Mesothelial cell of epicardium (in vitro differentiated cells): ENCODE measurements at places on chromosomes 4 and X. TPM values are rescaled to one million over a fixed set of nuclear protein-coding genes. Genes with fewer than 3 reads are reported as not detected.

PDS5A gene
- total RNA-seq = 78.4 to 86.6 TPM (median 79.8 TPM) in 3 replicates

MID1IP1 gene
- 21.4 to 24.0 TPM (median 22.0 TPM) in 3 replicates for total RNA-seq

ASB5 gene
- total RNA-seq = not detected in 3 replicates

MND1 gene
- total RNA-seq = 7.5 to 9.1 TPM (median 7.7 TPM) in 3 replicates

SNCA gene
- total RNA-seq = 14.8 to 18.3 TPM (median 15.7 TPM) in 3 replicates

GRCh38 chr4:41334182-41334581, 77.5 kb downstream of the UCHL1 start:
- DNase-seq = no peak

USP17L17 gene
- not detected in 3 replicates for total RNA-seq

- no peak for DNase-seq
These were observed 1.1 kb upstream of the RRH start for GRCh38 chr4:109826719-109827118.

DNA sequence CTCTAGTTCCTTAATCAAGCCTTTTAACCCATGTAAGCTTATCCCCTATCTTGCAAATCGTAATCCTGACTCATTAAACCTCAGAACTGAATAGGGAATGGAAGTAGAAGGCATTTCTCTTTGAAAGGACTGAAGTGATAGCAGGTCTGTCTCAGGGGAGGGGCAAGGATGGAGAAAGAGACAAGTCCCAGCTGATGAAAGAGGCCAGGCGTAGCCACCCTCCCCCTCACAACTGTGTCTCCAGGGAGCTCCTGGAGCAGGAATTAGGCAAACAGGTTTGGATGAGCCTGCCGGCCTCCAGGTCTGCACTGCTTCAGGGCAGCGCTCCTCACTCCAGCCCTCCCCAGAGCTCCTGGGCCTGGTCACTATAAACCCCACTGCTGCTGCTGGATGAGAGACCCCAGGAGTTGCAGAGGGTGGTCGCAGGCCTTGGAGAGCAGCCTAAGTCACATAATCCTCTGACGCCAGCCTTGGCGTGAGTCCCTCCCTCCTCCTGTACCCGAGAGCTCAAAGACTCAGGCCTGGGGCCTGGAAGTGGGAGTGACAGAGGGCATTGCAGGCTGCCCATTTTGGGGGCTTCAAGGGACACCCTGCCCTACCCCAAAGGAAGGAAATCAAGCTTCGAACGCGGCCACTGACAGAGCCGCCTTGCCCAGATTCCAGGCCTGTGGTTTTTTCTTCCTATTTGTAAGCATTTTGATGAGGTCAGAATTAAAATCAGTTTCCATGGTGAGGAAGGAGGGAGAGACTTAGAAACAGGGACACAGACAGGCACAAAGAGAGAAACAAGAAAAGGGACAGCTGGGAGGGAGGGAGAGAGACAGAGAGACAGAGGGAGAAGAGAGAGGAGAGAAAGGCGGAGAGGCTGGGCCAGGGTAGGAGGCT, 21.2 kb upstream of the MSX1 start:
- no peak for DNase-seq

DNA sequence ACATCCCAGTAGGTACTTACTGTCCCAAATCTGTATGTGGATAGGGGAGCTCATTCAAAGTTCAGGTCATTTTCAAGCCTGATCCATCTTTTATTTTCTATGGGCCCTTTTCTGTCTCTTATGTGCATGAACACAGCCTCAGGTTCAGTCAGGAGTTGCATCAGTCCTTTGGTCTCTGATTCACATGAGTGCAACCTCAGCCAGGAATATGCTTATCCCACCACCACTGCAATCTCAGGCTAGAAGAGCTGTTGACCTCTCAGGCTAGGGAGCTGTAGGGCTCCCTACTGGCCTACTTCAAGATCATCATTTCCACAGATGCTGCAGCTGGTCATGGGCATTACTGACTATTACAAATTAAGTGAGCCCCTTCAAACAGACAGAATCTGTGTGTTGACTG, 27.2 kb downstream of the AASDH start:
- no peak for DNase-seq

USP26 gene
- total RNA-seq = not detected in 3 replicates

GRCh38 chr4:7960790-7961655, 21.4 kb upstream of the AFAP1 start:
- DNase-seq = no peak

MAGEA4 gene
- not detected in 3 replicates for total RNA-seq

GRCh38 chr4:948101-948935, 16.1 kb downstream of the TMEM175 start:
- DNase-seq = no peak

TAF7L gene
- total RNA-seq = 0.36 to 0.53 TPM (median 0.45 TPM) in 3 replicates

IL2 gene
- total RNA-seq = not detected in 3 replicates

GRCh38 chr4:7328913-7329638, 105.7 kb downstream of the PSAPL1 start:
- no peak for DNase-seq

TCEAL7 gene
- 16.6 to 21.4 TPM (median 20.2 TPM) in 3 replicates for total RNA-seq

DNA sequence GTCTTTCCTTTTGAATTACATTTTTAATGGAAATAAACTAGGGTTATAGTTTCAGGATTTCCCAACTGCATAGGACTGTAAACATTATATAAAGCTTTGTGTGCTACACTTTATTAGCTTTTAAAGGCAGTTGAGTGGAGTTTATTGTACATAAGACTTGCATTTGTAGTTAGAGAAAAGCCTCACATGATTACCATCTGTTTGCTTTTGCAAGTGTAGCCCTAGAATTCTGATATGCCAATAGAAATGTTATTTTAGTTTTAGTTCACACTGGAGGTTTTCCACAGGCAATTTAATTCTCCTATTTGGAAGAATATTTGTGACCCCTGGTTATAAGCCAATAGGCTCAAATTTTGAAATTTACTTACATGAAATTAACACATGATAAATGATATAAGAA, 41.3 kb upstream of the ANK2 start:
- DNase-seq = no peak

GAGE12H gene
- total RNA-seq = not detected in 3 replicates

PDZD4 gene
- total RNA-seq = 6.8 to 8.8 TPM (median 7.6 TPM) in 3 replicates

SMIM10 gene
- total RNA-seq = 3.0 to 4.0 TPM (median 3.7 TPM) in 3 replicates

GRCh38 chr4:88276952-88277710, 7.2 kb downstream of the PPM1K start:
- no peak for DNase-seq

JCHAIN gene
- total RNA-seq = 0.16 to 0.47 TPM (median 0.18 TPM) in 3 replicates

GRCh38 chr4:21845663-21846062, 102.9 kb downstream of the KCNIP4 start:
- DNase-seq = no peak

- no peak for DNase-seq
These were observed 77.7 kb downstream of the BLTP1 start for GRCh38 chr4:122229857-122230256.

- no peak for DNase-seq
These were observed 1754.1 kb downstream of the C4orf33 start for GRCh38 chr4:130850019-130850524.

NPY2R gene
- 0.09 TPM in 1 of 3 replicates, not detected in the others for total RNA-seq

ADH1A gene
- not detected in 3 replicates for total RNA-seq

DNA sequence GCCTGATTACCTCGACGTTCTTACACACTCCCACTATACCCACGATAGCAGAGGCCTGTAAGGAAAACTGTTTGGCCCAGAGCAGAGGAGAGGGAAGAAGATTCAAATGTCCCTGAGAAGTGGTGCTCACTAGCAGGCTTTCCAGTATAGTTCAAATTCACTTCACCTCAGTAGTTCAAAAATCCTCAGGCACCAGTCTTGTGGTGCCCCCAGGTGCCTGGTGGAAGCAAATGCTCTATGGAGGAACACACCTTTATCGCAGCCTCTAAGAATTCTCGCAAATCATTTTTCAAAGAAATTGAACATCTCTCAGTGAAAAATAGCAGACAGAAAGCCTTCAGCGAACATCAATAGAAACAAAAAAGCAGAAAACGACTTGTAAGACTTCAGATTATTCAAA, 12.2 kb upstream of the MTMR1 start:
- no peak for DNase-seq
